CD4-positive, alpha-beta memory T cell (primary cell): ENCODE measurements at places on chromosomes 1 and 21. TPM values are rescaled to one million over a fixed set of nuclear protein-coding genes. Genes with fewer than 3 reads are reported as not detected.

DNA sequence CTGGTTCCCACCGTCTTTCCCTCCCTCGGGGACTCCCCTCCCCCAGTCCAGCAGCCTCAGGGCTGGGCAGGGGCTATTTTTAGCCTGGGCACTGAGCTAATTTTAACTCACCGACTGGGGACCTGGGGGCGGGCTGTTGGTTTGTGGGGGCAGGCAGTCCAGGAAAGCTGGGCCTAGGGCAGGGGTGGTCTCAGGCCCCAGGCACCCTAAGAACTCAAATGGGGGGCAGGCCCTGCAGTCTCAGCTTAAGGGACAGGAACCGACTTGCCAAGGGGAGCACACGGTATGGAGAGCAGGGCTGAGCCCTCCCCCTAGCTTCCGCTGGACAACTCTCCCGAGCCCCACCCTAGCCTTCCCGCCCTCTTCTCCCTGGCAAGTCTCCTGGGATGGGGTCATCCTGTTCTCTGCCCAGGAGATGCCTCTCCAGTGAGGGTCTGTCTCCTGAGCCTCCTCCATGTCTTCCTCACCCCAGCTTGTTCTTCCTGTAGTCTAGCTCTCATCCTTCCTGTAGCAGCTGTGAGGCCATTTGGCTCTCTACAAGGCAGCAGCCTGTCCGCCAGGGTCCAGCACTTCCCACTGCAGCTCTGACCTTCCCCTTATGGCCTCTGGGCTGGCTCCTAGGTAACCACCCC is 10.1 kb downstream of the MEF2D start:
- H3K4me1 ChIP-seq: peaks cover 99% of the 10 kb centered on the region
- no peak for DNase-seq

- H3K27ac ChIP-seq: no peak overlapping the region
- H3K4me3 ChIP-seq: no peak overlapping the region
- peaks cover 42% of the 10 kb centered on the region for H3K36me3 ChIP-seq
These were observed 5.8 kb downstream of the VPS72 start for GRCh38 chr1:151184211-151184610.

DNA sequence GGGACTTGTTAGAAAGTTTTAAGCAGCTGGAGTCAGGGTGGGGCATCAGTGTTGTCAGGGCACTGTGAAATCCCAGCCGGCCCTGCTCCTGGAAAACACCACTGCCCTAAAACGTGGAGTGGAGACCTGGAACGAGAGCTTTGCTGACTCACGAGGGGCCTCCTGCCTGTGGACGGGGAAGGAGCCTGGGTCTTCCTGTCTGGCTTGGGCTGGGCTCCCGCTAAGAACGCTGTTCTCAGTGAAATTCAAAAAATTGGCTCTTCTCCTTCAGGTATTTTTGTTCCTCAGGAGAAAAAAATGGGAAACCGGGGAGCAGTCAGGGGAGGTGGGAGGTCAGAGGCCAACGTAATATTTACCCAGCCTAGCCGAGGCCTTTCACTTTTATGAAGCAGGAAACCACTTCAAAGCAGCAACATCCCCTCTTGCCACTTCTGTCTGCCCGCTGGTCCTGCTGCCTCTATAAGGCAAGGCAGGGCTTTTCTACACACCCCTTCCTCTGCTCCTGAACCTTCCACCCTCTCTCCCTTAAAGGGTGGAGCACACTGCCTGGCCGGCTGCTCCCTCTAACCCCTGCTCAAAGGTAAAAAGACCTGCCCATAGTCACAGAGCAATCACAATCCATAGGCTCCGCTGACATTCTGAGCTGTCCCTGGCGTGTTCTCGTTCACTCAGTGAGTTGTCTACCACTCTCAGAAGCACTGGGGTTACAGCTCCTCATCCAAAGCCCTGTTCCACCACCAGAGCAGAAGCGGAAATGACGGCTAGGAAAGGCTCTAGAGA is 8.0 kb downstream of the PLXNA2 start:
- H3K27ac ChIP-seq: no peak overlapping the region
- DNase-seq: no peak

DNA sequence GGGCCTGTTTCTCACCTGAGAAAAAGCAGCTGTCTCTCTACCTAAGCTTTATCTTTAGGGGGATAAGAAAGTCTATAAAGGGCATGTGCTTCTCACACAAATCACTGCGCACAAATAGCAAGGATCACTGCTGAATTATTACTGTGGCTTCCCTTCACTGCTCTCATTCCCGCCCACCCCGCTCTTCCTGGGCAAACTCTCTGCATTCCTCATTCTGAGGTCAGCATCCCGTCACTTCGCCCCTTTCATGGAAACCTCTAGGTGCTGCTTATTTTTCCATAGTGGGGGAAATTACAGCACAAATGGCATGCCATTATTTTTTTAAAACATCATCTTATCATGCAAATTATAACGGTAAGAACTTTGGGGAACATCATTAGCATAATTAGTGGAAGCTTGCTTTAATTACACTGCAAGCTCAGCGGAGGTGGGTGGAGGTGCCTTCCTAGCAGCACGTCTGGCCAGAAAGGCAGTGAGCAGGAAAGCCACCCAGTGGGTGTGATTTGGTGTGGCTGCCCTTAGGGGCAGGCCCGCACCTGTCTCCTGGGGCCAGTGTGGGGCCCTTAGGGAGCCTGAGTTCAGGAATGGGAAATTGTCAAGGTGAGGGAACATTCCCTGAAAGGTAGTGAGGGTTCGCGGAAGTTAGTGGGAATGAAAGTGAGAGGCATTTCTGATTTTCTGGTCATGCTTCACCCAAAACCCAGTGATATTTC is 105.9 kb downstream of the LAMC2 start:
- no peak overlapping the region for H3K27ac ChIP-seq
- no peaks in the 10 kb centered on the region for H3K36me3 ChIP-seq
- no peaks in the 10 kb centered on the region for H3K27me3 ChIP-seq
- no peak overlapping the region for H3K4me3 ChIP-seq
- H3K4me1 ChIP-seq: no peaks in the 10 kb centered on the region

GRCh38 chr1:8460784-8461183 is 142.9 kb downstream of the SLC45A1 start:
- no peak for DNase-seq
- no peaks in the 10 kb centered on the region for H3K36me3 ChIP-seq
- peaks cover 18% of the 10 kb centered on the region for H3K4me1 ChIP-seq
- no peak overlapping the region for H3K27ac ChIP-seq

DNA sequence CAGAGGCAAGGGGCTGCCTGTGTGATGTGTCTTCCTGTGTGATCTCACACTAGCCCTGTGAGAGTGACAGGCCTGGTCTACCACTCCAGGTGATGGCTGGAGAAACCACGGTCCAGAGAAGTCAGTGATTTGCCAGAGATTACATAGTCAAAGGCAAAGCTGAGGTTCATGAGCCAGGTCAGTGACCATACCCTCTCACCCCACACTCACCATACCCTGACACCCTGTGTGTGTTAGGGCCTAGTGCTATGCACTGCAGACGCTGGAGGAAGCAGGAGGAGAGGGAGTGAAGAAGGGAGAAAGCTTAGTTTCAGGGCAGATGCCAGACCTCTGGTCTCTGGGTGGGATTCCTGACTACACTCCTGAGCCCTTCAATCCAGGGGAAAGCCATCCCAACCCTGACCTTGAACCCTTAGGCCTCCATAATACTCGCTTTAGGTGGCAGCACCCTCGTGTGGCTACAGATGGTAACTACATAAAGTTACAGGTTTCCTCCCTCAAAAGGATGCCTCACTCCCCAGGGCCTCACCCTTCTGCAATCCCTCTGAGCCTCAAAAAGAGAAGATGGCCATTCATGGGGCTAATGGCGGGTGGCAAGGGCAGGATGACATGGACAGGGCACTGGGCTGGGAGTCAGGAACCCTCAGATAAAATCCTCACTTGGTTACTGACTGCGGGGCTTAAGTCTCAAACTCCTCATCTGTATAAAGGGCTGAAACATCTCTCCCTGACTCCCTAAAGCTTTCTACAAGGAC is 20.8 kb upstream of the SDC3 start:
- H3K4me1 ChIP-seq: no peaks in the 10 kb centered on the region
- H3K36me3 ChIP-seq: peaks cover 9% of the 10 kb centered on the region
- H3K27ac ChIP-seq: no peak overlapping the region
- DNase-seq: peak; percentile 38
- H3K27me3 ChIP-seq: no peaks in the 10 kb centered on the region

DNA sequence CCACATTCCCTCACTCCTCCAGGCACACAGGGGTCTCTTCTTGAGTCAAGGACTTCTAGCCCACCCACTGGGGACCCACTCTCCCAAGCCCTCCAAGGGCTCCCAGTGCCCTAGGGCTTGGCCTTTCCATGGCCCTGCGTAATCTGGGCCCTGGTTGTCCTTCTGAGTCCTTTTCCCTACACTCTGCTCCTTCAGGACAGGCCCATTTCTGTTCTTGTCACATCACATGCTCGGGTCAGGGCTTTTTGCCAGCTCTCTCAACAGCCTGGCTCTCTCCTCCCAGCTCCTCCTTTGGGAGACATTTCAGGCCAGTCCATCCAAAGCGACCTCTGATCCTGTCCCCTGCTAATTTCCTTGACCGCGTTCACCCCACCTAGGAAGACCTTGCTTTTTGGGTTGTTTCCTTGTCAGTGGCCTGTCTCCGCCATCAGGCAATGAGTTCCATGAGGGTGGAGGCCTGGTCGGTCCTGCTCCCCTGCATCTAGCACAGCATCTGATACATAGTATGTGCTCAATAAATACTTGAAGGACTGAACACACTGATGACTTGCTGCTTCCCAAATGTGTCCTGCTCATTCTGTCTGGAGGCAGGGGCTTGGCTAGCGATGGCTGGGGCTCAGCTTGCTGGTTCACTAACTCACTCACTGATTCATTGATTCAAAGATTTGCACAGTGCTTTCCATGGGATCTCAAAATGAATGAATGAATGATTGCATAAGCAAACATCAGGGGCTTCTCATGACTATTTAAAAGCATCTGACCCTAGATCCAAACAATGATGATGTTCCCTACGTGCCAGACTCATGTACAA is 44.8 kb downstream of the DHRS3 start:
- no peaks in the 10 kb centered on the region for H3K27me3 ChIP-seq
- no peaks in the 10 kb centered on the region for H3K4me1 ChIP-seq
- no peak for DNase-seq
- H3K36me3 ChIP-seq: peaks cover 15% of the 10 kb centered on the region

- H3K36me3 ChIP-seq: peaks cover under 1% of the 10 kb centered on the region
- peak; percentile 68 for DNase-seq
- peak overlapping the region; percentile 78 for H3K27ac ChIP-seq
- H3K27me3 ChIP-seq: no peaks in the 10 kb centered on the region
- peaks cover 76% of the 10 kb centered on the region for H3K4me1 ChIP-seq
These were observed 1.7 kb upstream of the NADK start for GRCh38 chr1:1779691-1780597.

Gene EXTL1
- total RNA-seq: 0.19 TPM

Gene OVAAL
- total RNA-seq: not detected

Gene CD244
- total RNA-seq: not detected

Gene EDEM3
- 58.6 TPM for total RNA-seq

Gene GNG4
- total RNA-seq: not detected

Gene IGSF21
- total RNA-seq: not detected

Gene NCMAP
- not detected for total RNA-seq
